ENCODE measurements at places on chromosomes 12 and 14. TPM values are rescaled to one million over a fixed set of nuclear protein-coding genes. Genes with fewer than 3 reads are reported as not detected.
A peak's percentile ranks its signal among the peaks of the same experiment; 100 is the strongest.

Gene HOXC10
- 154 TPM for total RNA-seq

DNA sequence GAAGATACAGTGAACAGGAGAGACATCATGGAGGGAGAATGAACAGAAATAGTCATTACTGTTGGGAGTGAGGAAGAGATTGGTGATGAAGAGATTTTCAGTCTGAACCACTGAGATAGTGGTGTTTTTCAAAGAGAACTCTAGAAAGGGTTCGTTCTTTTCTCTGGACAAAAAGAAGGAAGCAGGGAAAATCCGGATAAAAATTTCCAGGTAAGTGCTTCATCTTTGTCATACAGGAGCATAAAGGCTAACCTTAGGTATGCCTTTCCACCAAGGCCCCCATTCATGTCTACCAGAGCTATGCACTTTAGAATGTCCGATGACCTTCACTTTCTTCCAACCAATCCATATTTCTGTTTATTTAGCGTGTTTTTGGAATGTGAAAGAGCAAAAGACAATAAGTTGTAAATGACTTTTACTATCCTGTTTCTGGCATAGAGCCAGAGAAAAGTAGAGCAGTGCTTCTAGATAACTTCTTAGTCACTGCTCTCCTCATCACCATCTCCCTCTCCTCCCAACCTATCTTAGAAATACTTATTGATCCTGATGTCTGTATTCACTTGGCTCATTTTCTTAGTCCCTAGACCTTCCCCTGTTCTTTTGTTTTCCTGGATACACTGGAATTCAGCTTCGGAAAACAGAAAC, 116.5 kb downstream of the TTC6 start:
- H3K27ac ChIP-seq, result no peak overlapping the region
- no peaks in the 10 kb centered on the region for H3K27me3 ChIP-seq
- no peak overlapping the region for H3K4me3 ChIP-seq
- no peak for DNase-seq
- H3K4me1 ChIP-seq, result no peaks in the 10 kb centered on the region
- H3K36me3 ChIP-seq, result no peaks in the 10 kb centered on the region

Gene PSMA3
- 159 TPM for total RNA-seq

DNA sequence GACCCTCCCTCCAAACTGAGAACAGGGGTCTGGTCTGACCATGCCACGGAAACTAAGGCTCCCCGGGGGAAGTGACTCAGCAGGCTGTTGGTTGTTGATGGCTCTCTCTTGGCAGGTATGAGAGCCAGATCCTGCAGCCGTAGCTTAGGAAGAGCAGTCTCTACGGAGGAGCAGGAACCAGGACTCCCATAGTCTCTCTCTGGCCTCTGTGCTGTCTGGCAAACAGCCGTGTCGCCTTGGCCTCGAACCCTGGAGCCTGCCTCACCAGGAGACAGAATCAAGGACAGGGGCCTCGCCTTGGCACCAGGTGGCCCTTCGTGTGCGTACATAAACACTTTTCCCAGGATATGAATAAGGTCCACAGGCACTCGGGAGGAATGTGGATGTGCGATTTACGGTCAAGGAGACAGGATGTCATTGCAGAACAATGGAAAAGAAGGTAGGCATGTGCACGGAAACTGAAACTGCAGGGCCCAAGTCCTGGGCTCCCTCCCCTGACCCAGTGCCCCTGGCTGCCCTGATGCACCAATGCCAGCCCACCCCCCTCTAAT, 7.9 kb downstream of the VWF start:
- no peak overlapping the region for H3K4me3 ChIP-seq
- H3K36me3 ChIP-seq, result no peaks in the 10 kb centered on the region
- H3K27ac ChIP-seq, result peak overlapping the region; percentile 34
- DNase-seq, result no peak
- no peaks in the 10 kb centered on the region for H3K27me3 ChIP-seq
- H3K4me1 ChIP-seq, result peaks cover 5% of the 10 kb centered on the region

DNA sequence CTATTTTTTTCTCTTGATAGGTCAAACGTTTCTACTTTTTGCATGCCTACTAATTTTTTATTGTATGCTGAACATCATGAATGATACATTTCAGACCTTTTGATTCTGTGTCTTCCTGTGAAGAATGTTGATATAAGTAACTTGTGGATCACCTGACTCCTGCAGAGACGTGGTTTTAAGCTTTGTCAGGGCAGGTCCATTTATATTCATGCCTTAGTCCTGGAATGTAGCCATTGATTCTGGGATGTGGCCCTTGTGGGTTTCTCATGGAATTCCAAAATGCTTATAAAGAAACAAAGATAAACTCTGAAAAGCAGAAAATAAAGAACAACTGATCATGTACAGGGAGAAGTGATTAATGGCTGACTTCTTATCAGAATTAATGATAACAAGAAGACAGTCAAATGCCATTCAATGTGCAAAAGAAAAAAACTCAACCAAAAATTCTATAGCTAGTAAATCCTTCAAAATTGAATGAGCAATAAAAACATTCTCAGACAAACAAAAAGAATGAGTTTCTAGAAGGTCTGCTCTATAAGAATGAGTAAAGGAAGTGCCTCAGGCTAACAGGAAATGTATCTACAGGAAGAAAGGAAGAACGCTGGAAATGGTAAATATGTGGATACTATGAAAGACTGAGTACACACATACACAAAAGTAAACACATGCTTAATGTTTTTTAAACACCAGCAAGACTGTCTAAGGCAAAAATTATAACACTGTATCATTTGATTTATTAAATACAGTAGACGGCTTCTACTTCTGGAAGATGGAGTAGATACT, 284.8 kb upstream of the DIO3 start:
- H3K27me3 ChIP-seq, result no peaks in the 10 kb centered on the region
- no peak overlapping the region for H3K4me3 ChIP-seq
- DNase-seq, result no peak
- H3K36me3 ChIP-seq, result no peaks in the 10 kb centered on the region
- no peaks in the 10 kb centered on the region for H3K4me1 ChIP-seq
- no peak overlapping the region for H3K27ac ChIP-seq

Gene EML5
- total RNA-seq, result 0.10 TPM

- no peaks in the 10 kb centered on the region for H3K4me1 ChIP-seq
- H3K27ac ChIP-seq, result no peak overlapping the region
- H3K27me3 ChIP-seq, result no peaks in the 10 kb centered on the region
These were observed 108.3 kb upstream of the CPSF6 start for GRCh38 chr12:69131077-69131476.

Gene B4GALNT3
- 2.3 TPM for total RNA-seq

Gene FOXG1
- not detected for total RNA-seq

DNA sequence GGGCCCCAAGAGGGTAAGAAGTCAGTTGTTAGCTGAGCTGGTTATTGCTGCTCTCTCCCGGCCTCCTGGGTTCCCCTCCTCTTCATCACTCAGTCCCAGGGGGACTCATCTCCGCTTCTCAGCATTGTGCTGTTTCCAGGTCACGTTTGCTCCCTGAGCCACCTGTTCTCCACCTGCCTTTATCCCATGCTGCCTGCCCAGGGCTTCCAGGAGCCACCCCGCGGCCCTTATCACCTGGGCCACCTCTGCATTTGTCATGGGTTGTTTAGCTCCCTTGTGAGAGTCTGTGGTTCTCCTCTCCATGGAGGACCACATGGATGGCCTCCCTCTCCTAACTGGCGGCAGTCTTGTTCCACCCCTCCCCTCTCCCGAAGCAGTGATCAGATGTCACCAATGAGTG, 36.0 kb downstream of the SYNDIG1L start:
- H3K27ac ChIP-seq, result no peak overlapping the region
- DNase-seq, result no peak

DNA sequence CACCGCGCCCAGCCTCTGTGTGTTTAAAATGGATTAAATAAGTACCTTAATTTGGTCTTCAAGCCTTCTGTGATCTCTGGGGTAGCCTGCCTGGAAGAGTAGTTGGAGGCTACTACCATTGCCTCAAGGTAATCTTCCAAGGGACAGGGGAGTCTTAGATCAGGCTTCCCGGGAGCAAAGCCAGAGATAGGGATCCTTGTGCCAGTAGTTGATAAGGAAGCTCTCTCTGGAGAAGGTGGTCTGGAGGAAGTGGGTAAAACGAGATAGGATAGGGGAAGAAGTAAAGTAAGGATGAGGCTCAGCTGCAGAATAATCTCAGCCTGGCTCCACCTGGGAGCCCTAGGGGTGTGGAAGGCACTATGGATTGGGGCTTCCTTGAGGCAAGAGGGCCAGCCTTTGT, 38.5 kb downstream of the FOS start:
- H3K27ac ChIP-seq, result no peak overlapping the region
- no peaks in the 10 kb centered on the region for H3K36me3 ChIP-seq
- no peaks in the 10 kb centered on the region for H3K4me1 ChIP-seq
- no peaks in the 10 kb centered on the region for H3K27me3 ChIP-seq

Gene TSPAN8
- total RNA-seq, result 4.2 TPM

DNA sequence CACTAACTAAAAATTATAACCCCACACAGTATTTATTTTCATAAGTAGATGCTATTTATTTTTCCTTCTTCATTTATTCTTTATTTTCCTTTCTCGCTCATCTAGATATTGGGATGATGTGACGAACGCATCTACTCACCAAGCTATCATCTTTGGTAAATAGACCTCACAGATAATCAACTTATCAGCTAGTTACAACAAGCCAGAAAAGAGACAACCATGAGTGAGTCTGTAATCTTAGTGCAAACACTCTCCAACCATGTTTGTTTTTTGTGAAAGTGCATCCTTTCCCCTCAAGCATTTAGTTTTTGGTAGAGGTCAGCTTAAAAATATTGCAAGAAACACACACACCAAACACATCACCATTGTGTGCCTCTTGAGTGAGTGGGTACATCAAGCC, 84.9 kb downstream of the SLC25A21 start:
- H3K27me3 ChIP-seq, result no peaks in the 10 kb centered on the region
- no peak for DNase-seq
- no peak overlapping the region for H3K27ac ChIP-seq

Gene CDKN3
- 36.1 TPM for total RNA-seq

GRCh38 chr12:132423251-132423819, 66.6 kb upstream of the FBRSL1 start:
- no peak overlapping the region for H3K4me3 ChIP-seq
- no peak overlapping the region for H3K27ac ChIP-seq
- H3K4me1 ChIP-seq, result no peaks in the 10 kb centered on the region
- no peak for DNase-seq
- H3K27me3 ChIP-seq, result no peaks in the 10 kb centered on the region
- no peaks in the 10 kb centered on the region for H3K36me3 ChIP-seq

DNA sequence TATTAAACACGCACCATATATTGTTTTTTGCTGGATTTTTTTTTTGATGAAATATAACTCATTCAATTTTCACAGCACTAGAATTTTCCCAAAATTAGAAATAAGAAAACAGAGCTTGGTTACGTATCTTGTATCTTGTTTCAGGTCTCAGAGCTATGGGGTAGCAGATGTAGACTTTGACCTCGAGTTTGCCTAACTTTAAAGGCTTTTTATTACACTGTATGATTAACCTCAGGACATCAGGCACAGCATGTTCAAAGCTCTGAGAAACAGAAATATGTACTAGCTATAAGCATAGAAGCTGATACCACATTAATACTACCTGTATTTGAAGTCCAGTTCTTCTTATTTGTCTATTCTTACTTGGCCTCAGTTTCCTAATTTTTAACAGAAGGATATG, 171.9 kb upstream of the KITLG start:
- DNase-seq, result no peak
- H3K36me3 ChIP-seq, result no peaks in the 10 kb centered on the region
- H3K4me1 ChIP-seq, result no peaks in the 10 kb centered on the region
- H3K4me3 ChIP-seq, result no peak overlapping the region
- H3K27ac ChIP-seq, result no peak overlapping the region

DNA sequence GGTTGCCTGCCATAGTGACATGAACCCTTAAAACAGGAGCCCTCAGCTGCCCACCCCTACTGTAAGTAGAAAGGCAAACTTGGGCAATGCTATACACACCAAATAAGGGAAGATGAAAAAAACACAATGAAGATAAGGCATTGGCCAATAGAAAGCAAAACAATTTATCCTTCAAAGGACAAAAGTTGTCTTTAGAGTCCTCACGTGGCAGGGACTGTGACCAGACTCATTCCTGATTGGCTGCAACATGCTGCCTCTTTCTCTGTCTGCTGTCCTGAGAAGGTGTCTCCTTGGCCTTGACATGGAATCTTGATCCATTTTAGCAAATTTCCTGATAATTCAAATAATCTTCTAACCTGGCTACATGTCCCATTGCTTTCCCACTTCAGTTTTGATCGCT, 131.9 kb downstream of the GPR135 start:
- no peaks in the 10 kb centered on the region for H3K4me1 ChIP-seq
- H3K4me3 ChIP-seq, result no peak overlapping the region
- H3K27me3 ChIP-seq, result no peaks in the 10 kb centered on the region
- no peak for DNase-seq

DNA sequence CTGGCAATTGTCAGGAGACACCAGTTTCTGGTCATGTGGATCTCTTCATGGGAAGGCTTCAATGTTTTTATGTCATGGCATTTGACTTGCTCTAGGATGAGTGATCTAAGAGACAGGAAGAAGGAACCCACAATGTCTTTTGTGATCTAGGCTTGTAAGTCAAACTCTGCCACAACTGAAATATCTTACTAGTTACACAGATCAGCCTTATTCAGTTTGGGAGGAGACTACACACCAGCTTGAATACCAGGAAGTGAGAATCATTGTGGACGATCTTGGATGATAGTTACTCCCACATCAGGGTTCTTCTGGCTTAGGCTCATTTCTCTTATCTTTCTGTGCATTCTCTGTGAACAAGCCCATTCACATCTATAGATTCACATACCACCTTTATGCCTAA, 236.2 kb upstream of the FBXO33 start:
- no peak overlapping the region for H3K4me3 ChIP-seq
- no peak overlapping the region for H3K27ac ChIP-seq
- H3K36me3 ChIP-seq, result no peaks in the 10 kb centered on the region
- no peaks in the 10 kb centered on the region for H3K4me1 ChIP-seq
- no peak for DNase-seq

GRCh38 chr14:67524634-67524963, 8.5 kb upstream of the PLEKHH1 start:
- peaks cover 7% of the 10 kb centered on the region for H3K27me3 ChIP-seq
- H3K36me3 ChIP-seq, result no peaks in the 10 kb centered on the region
- no peaks in the 10 kb centered on the region for H3K4me1 ChIP-seq
- H3K4me3 ChIP-seq, result no peak overlapping the region

- H3K4me3 ChIP-seq, result no peak overlapping the region
- H3K4me1 ChIP-seq, result peaks cover 18% of the 10 kb centered on the region
- DNase-seq, result no peak
- H3K36me3 ChIP-seq, result peaks cover 27% of the 10 kb centered on the region
- H3K27ac ChIP-seq, result peak overlapping the region; percentile 98
These were observed 1.3 kb upstream of the TWF1 start for GRCh38 chr12:43807386-43807785.

- H3K27me3 ChIP-seq, result no peaks in the 10 kb centered on the region
- H3K27ac ChIP-seq, result no peak overlapping the region
- H3K36me3 ChIP-seq, result no peaks in the 10 kb centered on the region
- H3K4me1 ChIP-seq, result no peaks in the 10 kb centered on the region
These were observed 2.1 kb upstream of the GPR132 start for GRCh38 chr14:105067140-105067968.

Gene GARIN6
- not detected for total RNA-seq
